ENCODE measurements at places on chromosomes 6 and 20. TPM values are rescaled to one million over a fixed set of nuclear protein-coding genes. Genes with fewer than 3 reads are reported as not detected.
A peak's percentile ranks its signal among the peaks of the same experiment; 100 is the strongest.

- no peak for DNase-seq
- no peaks in the 10 kb centered on the region for H3K36me3 ChIP-seq
- no peak overlapping the region for H3K4me3 ChIP-seq
- H3K4me1 ChIP-seq = peaks cover 51% of the 10 kb centered on the region
Observed at GRCh38 chr6:156875062-156875461, 97.9 kb downstream of the ARID1B start.

- H3K4me3 ChIP-seq = no peak overlapping the region
- no peaks in the 10 kb centered on the region for H3K27me3 ChIP-seq
- no peaks in the 10 kb centered on the region for H3K36me3 ChIP-seq
- peaks cover 50% of the 10 kb centered on the region for H3K4me1 ChIP-seq
Observed at GRCh38 chr20:9148291-9148690, 79.4 kb downstream of the PLCB4 start.

DNA sequence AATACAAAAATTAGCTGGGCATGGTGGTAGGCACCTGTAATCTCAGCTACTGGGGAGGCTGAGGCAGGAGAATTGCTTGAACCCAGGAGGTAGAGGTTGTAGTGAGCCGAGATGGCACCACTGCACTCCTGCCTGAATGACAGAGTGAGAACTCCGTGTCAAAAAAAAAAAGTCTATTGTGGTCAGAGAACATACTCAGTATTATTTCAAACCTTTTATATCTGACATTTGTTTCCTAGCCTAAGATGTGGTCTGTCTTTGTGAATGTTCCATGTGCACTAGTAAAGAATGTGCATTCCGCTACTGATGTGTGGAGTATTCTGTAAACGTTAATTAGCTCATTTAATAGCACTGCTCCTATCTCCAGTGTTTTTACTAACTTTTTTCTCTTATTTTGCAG, 11.7 kb downstream of the RAB22A start:
- no peaks in the 10 kb centered on the region for H3K4me1 ChIP-seq
- no peaks in the 10 kb centered on the region for H3K27me3 ChIP-seq
- no peak overlapping the region for H3K4me3 ChIP-seq
- no peak for DNase-seq
- H3K27ac ChIP-seq = no peak overlapping the region
- no peaks in the 10 kb centered on the region for H3K36me3 ChIP-seq

DNA sequence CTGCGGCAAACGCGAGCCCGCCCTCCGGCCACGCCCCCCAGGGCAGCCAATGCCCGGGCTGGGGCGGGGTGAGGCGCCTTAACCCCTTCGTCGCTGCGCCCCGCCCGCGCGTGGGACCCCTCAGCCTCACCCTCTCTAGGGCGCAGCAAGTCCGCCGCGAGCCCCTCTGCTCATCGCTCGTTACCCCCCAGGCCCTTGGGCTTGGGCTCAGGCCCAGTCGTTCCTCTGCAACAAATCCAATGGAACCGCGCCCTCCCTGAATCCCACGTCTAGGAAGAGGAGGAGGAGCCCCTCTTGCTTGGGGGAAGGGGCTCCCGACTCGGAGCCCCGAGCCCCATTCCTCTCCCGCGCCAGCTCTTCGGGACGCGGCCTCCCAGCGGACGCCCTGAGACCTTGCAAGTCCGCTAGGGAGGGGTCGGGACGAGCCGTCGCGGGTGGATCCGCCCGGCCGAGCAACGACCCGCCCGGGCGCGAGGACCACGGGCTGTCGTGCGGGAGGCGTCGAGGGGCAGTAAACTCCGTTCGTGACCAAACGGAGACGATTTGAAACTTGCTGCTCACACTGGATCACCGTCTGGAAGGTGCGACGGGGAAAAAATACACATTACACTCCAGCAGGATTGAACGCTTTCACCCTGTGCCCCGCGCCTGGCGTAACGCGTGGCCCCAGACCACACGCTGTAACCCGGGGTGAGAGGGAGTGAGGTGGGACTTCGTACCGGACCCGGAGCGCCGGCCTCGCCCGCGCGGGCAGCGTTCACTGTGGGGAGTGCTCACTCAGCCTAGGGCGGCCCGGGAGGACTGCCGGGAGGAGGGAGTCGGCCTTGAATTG, 477 bp upstream of the LZTS3 start:
- peak; percentile 76 for DNase-seq
- no peaks in the 10 kb centered on the region for H3K4me1 ChIP-seq
- H3K4me3 ChIP-seq = peak overlapping the region; percentile 80
- H3K36me3 ChIP-seq = no peaks in the 10 kb centered on the region

DNA sequence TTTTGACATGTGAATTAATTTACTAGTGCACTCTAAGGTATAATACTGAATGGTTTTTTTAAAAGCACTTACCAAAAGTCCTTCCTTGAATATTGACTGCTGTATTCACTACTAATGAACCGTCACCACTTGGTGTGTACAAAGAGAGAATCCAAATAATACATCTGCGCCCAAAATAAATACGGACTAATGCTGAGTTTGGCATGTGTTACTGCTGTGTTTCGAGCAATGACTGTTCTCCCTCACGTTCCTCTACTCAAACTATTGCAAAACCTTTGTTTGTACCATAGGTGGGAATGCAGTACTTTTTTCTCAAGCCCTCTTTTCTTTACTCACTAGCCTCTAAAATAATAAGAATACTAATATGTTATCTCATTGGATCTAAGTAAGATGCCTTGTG, 305.5 kb downstream of the QKI start:
- no peak for DNase-seq
- H3K4me1 ChIP-seq = no peaks in the 10 kb centered on the region
- H3K27me3 ChIP-seq = no peaks in the 10 kb centered on the region
- no peak overlapping the region for H3K27ac ChIP-seq
- no peaks in the 10 kb centered on the region for H3K36me3 ChIP-seq
- H3K4me3 ChIP-seq = no peak overlapping the region

GRCh38 chr6:116159782-116160524, 34.0 kb upstream of the COL10A1 start:
- H3K27ac ChIP-seq = no peak overlapping the region
- no peak overlapping the region for H3K4me3 ChIP-seq
- no peaks in the 10 kb centered on the region for H3K36me3 ChIP-seq
- H3K4me1 ChIP-seq = no peaks in the 10 kb centered on the region

- no peak for DNase-seq
- H3K36me3 ChIP-seq = no peaks in the 10 kb centered on the region
- H3K4me1 ChIP-seq = no peaks in the 10 kb centered on the region
- no peak overlapping the region for H3K27ac ChIP-seq
Observed at GRCh38 chr6:143079325-143079640, 18.6 kb downstream of the AIG1 start.

- H3K4me3 ChIP-seq = no peak overlapping the region
- H3K4me1 ChIP-seq = peaks cover 11% of the 10 kb centered on the region
- no peaks in the 10 kb centered on the region for H3K27me3 ChIP-seq
- H3K27ac ChIP-seq = no peak overlapping the region
Observed at GRCh38 chr20:62702895-62703852, 5.5 kb upstream of the NTSR1 start.

DNA sequence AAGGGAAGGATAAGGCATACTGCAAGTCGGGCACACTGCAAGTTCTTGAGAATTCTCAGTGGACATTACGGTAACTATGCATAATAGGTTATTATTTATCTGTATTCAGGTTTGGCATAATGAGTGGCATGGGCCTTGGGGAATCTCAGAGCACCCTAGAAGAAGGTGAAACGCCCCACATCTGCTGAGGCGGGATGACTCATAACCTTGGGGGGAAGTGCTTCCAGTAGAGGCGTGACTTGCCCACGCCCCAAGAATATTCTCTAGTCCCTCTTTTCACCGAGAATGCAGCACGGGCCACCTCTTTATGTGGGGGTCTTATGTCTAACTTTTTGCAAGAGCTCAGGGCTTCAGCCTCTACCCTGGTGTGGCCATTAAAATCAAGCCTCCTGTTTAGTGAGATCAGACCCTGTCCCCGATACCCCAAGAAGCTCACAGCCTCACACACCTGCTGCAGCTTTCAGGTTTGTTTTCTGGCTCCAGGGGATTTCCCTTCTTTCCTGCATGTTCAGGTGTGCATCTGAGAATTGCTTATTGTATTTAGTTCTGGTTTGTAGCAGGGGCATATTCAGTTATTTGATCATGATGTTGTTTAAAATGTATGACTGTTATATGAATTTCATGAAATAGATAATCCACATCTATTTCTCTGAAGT, 19.1 kb downstream of the ZFP64 start:
- H3K4me1 ChIP-seq = no peaks in the 10 kb centered on the region
- no peak for DNase-seq
- H3K27me3 ChIP-seq = no peaks in the 10 kb centered on the region
- no peak overlapping the region for H3K4me3 ChIP-seq

The BPIFB6 gene
- total RNA-seq = not detected

The HSPA1L gene
- 1.1 TPM for total RNA-seq

The PMEPA1 gene
- 16.7 TPM for total RNA-seq

The RAD21L1 gene
- total RNA-seq = not detected

The MCHR2 gene
- not detected for total RNA-seq

Data from right atrium auricular region (tissue), 2 donors.